Activated T-cell treated with anti-CD3 and anti-CD28 coated beads, Interleukin-2, amount 50 U/mL, for 1 hour (primary cell): ENCODE measurements at places on chromosomes 3 and 15.

- no peak for DNase-seq
These were observed 55.9 kb downstream of the MDFIC2 start for GRCh38 chr3:70256566-70256965.

GRCh38 chr3:160106905-160107861, 118.0 kb upstream of the C3orf80 start:
- DNase-seq = no peak

DNA sequence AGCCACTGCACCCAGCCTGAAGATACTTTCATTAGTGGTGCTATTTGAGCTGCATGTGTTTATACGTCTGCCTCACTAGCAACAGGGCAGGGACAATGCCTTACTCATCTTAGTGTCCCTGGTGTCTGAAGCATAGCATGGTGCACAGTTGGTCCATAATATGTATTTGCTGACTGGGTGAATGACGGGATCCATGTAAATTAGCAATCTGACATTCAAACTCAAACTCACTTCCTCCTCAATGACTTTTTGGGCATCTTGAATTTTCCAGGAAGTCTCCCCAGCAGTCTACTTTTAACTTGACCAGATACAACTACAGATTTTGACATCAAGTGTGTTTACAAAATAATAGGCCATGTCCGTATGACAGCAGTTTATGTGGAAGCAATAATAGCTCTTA, 3.0 kb upstream of the LDHAL6B start:
- no peak for DNase-seq

- no peak for DNase-seq
These were observed 42.3 kb downstream of the ADCY5 start for GRCh38 chr3:123406598-123406997.

DNA sequence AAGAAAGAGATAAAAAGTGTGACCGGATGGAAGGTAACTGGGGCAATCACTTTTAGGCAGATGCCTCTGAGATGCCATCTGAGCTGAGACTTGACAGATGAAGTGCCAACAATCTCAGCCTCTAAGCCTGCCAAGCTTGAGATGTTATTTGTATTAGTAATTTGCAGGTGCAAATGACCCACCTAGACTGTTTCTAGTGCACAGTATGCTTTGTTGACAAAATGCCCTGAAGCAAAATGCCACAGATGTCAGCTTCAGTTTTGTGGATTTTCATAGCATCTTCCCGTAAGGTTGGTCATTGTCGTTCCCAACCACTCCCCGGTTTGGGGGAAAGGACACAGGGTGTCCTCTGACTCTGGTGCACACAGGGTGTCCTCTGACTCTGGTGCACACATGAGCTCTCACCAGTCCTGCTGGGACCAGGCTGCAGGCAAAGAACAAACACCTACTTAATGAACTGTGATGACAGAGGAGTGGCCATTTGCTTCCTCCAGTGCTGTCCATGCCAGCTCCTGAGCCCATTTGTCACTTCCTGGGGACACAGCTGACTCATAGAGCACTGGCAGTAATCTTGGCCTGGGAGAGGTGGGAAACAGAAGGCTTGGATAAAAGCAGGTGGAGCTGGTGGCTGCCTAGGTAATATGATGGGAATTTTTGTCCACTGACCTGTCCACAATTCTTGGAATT, 16.7 kb upstream of the PPP1R2 start:
- DNase-seq = no peak

GRCh38 chr3:37492468-37492867, 318.1 kb upstream of the LRRFIP2 start:
- DNase-seq = no peak

- DNase-seq = peak; percentile 60
These were observed 742 bp downstream of the TNK2 start for GRCh38 chr3:195907684-195907933.

DNA sequence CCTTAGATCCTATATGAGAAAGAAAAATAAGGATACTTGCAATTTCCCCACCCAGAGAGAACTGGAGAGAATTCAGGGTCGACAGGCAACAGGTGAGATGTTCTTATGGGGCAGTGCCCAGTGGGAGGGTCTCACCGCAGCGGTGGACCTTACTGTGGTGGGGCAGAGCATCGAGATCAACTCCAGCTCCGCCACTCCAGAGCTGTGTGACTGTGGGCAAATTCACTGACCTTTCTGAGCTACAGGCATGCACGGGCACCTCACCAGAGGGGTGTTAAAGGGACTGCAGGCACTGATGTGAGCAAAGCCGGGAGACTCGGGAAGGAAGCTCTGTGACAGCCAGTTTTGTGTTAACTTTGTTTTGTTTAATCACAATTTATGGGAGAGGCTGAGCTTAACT, 30.9 kb downstream of the RGMA start:
- no peak for DNase-seq

- no peak for DNase-seq
These were observed 8.0 kb downstream of the EPHB1 start for GRCh38 chr3:134803051-134803505.

DNA sequence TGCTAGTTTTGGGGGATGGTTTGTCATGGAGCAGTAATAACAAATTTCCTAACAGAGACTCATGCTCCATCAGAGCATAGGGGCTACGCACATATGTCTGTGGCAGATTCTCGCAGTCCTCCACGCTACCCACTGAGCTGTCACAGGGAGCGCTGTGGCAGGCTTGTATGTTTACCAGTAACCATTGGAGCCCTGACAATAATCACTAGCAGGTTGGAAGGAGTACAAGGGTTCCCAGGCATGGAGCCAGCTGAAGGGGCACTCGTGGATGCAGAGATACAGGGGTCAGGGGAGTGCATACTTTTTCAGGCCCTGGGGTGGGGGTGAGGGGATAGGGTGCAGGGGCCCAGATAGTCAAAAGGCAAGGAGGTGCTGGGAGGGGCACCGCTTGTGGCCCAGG, 7.9 kb upstream of the GP9 start:
- no peak for DNase-seq

DNA sequence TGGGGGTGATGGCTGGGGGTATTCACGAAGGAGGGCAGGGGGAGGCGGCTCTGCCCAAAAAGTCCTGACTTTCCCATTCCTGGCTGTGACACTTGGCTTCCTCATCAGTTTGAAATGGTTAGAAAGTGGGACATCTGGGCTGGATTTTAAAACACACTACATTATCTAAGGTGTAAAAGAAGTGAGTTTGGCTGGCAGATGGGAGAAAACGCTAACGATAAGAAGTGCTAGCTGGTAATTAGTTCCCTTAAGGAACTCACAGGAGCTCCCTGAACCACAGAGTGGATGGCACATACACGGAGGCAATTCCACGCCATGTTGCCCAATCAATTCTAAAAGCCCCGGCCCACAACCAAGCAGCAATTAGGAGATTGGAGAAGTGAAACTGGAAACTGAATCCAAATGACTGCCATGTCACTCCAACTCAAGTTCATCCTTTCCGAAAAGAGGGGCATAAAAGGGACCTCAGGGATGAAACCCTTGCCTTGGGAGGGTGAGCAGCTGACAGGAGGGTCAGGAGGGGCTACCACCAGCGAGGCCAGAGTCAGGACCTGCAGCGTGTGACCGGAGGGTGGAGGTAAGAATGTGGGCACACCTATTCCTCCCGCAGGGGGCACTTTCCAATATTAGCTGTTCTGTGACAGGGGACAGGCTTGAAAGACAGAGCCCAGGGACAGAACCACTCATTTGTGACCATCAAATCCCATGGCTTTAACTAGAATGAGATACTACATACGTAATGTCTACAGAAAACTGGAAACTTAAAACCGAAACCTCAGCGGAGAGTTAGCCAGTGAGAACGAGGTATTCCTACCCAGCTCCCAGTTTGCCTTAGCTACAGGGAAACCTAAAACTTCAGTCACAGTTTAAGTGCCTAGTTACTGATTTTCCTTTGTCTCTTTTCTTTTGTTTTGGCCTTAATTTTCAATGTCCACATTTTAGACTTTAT, 95.3 kb upstream of the OXTR start:
- no peak for DNase-seq

DNA sequence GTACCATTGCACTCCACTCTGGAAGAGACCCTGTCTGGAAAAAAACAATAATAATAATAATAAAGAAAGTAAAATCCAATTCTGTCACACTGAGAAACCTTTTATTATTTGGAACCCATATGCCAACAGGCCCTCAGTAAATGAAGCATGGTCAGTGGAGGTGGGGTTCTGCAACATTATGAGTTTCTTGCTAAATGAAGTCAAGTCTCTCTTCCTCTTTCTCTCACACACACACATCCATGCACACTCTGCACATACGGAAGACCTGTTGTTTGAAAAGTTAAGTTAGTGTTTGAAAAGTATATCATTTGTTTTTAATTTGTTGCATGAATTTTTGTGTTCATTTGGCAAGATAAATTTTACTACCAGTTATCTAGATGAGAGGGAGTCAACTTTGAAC, 27.8 kb downstream of the GAP43 start:
- DNase-seq = no peak

- peak; percentile 45 for DNase-seq
These were observed 753 bp downstream of the PLCH1 start for GRCh38 chr3:155744010-155744625.

GRCh38 chr15:74157868-74158827, 15.4 kb upstream of the ISLR start:
- DNase-seq = no peak

GRCh38 chr3:178583963-178584575, 47.8 kb downstream of the KCNMB2 start:
- DNase-seq = no peak

DNA sequence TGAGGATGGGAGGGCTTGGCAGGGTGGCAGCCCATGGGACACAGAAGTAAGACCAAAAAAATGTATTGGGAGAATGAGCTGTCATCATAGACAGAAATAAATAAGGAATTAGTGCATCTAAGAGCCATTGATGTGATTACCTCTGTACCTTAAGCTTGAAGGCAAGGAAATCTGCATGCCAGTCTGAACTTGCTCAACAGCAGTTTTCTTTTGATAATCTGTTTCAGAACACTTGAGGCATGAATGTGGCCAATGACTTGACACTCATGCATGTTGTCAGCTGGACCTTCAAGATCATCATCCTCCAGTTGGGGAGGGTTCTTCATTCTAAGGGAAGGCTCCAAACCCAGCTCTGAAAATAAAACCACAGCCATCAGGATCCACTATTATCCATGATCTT, 148.5 kb downstream of the DCLK3 start:
- no peak for DNase-seq

- DNase-seq = no peak
These were observed 16.6 kb upstream of the EHHADH start for GRCh38 chr3:185270262-185270955.

- DNase-seq = no peak
These were observed 53.5 kb downstream of the CEMIP start for GRCh38 chr15:80832686-80833085.

DNA sequence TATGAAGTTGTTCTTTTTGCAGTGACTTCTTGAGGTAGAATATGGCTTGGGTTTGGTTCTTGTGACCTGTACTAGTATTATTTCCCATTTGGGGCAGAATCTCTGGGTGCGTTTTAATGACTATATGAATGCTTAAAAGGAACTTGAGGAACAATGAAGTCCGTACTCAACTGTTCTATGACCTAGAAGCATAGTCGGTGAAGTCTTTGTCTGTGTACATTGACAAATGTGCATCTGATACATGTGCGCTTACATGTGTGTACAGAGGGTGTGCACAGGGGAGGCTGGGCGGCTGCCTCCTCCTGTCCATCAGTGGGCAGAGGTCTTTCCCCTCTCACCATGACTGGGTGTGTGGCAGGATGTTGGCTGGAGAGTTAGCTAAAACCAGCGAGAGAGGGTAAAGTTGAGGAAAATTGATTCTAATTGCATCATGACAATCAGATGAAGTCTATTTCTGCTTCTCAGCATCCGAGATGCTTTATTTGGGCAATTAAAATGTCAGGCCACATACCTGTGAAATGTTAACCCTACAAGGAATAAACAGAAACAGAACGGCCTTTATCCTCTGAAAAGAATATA, 1.0 kb upstream of the NR2F2 start:
- DNase-seq = no peak

DNA sequence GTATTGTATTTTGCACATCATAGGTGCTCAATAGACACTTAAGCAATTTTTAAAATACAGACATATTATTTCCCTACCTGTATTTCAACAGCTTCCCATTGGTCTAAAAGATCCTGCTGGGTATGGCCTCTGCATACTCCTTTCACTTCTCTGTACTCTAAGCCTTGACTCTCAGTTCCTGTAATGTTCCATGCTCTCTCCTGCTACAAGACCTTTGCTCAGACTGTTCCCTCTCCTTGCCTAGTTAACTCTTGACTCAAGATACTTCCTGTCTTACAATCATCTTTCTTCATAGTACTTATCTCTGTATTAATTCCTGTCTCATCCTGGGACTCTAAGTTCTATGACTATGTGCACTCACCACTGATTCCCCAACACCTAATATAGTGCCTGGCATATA, 1.7 kb downstream of the SCN11A start:
- DNase-seq = no peak

DNA sequence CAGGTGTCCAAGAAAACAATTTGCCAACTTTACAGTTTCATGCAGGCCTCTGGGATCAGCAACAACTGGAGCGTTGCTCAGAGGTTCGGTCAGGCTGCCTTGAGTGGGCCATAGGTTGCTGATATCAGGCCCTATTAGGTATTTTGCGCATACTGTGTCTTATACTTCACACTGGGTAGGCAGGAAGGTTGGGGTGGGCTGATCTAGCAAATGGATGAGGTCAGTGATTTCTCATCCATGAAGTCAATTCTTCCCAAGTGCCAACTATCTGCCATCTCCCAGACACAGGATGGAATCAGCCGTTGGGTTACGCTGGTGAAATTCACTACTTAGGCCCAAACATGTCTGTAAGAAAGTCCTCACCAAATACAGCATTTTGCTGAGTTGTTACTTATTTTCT, 77.6 kb downstream of the SLC7A14 start:
- DNase-seq = no peak

DNA sequence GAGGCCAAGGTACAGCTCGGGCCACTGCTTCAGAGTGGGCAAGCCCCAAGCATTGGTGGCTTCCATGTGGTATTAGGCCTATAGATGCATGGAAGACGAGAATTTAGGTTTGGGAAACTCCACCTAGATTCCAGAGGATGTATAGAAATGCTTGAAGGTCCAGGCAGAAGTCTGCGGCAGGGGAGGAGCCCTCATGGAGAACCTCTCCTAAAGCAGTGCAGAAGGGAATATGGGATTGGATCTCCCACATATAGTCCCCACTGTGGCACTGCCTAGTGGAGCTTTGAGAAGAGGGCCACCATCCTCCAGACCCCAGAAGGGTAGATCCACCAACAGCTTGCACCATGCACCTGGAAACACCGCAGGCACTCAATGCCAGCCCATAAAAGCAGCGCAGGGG, 48.1 kb upstream of the XXYLT1 start:
- DNase-seq = no peak

DNA sequence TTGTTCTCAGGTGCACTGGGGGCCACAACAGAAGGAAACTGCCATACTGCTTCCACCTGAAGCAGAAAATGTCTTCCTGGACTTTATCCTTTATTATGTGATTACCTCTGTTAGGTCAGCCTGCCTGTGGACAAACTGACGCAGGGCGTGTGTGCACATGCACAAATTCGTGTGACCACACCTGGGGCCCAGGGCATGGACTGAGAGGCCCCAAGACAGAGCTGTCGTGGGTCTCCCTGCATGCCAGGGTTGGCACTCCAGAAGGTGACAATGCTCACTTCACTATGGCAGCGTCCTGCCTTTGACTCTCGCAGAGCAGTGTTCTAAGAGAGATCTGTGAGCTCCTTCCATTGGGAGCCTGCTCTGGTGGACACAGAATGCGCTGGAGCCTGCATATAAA, 34.5 kb downstream of the CCDC12 start:
- DNase-seq = no peak

- DNase-seq = no peak
These were observed 142.0 kb downstream of the NAALADL2 start for GRCh38 chr3:175001091-175001490.
